Glutamatergic neuron (in vitro differentiated cells): ENCODE measurements at places on chromosomes 1 and 21.

DNA sequence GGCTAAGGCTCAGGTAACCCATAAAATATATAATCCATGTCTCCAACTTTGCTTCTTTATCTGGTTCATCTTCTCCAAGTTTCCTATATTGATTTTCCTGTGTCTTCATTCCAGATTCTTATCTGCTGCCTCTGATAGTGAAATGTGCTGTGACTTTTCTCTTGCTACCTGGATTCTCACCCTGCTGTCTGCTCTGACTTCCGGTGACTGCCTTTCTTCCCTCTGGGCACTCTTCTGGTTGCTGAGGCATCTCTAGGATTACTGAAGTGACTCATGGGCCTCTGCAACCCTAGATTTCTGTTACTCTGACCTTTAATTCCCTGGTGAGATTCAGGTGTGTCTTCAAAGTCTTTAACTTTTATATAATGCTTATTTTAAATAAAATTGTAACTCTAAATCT is 46.9 kb downstream of the GIPC2 start:
- H3K4me1 ChIP-seq = no peaks in the 10 kb centered on the region
- no peaks in the 10 kb centered on the region for H3K27me3 ChIP-seq
- no peaks in the 10 kb centered on the region for H3K36me3 ChIP-seq

- peaks cover 13% of the 10 kb centered on the region for H3K4me1 ChIP-seq
- peaks cover 6% of the 10 kb centered on the region for H3K27me3 ChIP-seq
- no peak overlapping the region for H3K27ac ChIP-seq
- no peaks in the 10 kb centered on the region for H3K36me3 ChIP-seq
- DNase-seq = no peak
Observed at GRCh38 chr1:234476172-234476571, 2.8 kb downstream of the TARBP1 start.

DNA sequence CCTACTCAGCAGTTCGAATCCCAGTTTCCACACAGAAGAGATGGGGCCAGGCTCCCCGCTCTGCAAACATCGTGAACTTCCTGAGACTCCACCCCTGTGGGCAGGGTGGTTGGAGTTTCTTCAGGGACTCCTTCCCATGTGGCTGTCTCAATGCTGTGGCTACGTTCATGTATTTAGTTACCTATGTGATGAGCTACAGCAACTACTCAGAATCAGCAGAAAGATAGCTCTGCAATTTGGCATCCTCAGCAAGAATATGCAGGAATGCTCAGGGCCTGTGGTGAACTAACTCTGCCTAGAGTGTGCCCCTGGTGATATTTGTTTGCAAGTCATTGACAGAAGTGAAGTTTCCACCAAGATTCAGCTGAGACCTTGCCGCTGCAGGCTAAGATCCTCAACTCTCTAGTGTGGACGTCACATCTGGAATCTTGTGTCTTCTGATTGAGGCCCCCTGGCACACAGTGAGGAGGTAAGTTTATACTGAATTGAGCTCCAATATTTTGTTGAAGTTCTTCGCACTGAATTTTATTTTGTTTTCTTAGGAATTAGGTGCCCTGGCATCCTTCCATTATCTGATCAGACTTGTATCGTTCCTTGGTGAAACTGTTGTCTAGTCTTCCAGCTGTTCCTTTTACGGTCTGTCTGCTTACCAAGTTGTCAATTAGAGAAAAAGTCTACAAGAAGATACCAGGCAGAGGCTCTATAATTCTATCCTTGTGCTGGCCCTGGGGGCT is 8.2 kb upstream of the GLRX2 start:
- H3K4me1 ChIP-seq = no peaks in the 10 kb centered on the region
- no peak overlapping the region for H3K4me3 ChIP-seq
- no peaks in the 10 kb centered on the region for H3K36me3 ChIP-seq
- DNase-seq = no peak

DNA sequence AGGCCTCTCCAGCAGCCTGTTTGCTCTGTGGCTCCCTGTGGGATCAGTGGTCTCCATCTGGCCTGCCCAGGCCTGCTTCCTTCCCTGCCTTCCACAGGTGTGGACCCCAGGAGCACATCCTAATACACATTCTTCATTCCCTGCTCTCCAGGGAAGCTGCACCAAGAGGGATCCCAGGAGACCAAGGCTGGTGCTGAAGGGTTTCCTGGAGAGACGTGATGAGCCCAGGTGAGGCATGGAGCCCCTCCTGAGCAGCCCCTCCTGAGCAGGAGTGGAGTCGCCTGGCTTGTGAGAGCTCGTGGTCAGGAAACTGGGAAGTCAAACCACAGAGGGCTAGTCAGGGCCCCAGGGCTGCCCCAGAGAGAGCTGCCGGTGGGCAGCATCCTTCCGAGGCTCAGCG is 561.4 kb downstream of the MATN1 start:
- no peak overlapping the region for H3K4me3 ChIP-seq
- H3K27me3 ChIP-seq = peaks cover 7% of the 10 kb centered on the region
- no peaks in the 10 kb centered on the region for H3K36me3 ChIP-seq
- no peak overlapping the region for H3K27ac ChIP-seq
- DNase-seq = no peak
- peaks cover 13% of the 10 kb centered on the region for H3K4me1 ChIP-seq

DNA sequence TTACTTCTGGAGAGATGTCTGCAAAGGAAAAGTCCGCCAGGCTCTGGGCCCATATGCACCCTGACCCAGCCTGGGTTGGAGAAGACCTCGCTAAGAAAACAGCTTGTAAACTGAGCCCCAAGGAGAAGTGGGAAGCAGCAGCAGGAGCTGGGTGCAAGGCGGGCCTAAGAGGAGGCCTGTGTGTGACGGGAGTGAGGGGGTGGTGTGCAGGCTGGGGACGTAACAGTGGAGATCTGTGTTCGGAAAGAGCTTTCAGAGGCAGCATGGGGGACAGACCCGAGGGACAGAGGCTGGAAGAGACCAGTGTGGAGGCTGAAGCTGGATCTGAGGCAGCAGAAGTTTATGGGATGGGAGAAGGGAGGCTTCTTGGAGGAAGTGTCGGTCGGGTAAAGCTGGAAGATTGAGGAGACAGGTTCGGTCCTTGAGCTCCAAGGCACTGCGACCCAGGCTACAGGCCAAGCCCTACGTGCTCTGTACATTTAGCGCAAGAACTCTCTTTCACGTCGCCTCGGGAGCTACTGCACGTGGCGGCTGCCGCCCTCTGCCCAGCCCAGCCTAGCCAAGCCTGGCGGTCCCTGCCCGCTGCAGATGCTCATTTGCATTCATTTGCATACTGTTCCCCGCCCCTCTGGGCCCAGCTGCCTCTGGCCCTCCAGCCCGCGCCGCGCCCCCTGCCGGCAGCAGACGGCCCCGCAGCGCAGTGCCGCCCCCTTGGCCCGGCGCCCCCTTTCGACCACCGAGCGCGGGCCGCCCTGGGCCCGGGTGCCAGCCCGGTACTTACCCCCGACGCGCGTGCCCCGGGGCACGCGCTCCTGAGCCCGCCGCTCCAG is 6.3 kb downstream of the HPCA start:
- peaks cover 13% of the 10 kb centered on the region for H3K27me3 ChIP-seq
- H3K27ac ChIP-seq = peak overlapping the region; percentile 67
- H3K4me1 ChIP-seq = peaks cover 28% of the 10 kb centered on the region
- peak; percentile 91 for DNase-seq
- H3K36me3 ChIP-seq = peaks cover 7% of the 10 kb centered on the region

- H3K27ac ChIP-seq = no peak overlapping the region
- H3K4me3 ChIP-seq = no peak overlapping the region
- peaks cover 3% of the 10 kb centered on the region for H3K4me1 ChIP-seq
- H3K36me3 ChIP-seq = no peaks in the 10 kb centered on the region
Observed at GRCh38 chr21:39175154-39175553, 8.1 kb downstream of the PSMG1 start.

DNA sequence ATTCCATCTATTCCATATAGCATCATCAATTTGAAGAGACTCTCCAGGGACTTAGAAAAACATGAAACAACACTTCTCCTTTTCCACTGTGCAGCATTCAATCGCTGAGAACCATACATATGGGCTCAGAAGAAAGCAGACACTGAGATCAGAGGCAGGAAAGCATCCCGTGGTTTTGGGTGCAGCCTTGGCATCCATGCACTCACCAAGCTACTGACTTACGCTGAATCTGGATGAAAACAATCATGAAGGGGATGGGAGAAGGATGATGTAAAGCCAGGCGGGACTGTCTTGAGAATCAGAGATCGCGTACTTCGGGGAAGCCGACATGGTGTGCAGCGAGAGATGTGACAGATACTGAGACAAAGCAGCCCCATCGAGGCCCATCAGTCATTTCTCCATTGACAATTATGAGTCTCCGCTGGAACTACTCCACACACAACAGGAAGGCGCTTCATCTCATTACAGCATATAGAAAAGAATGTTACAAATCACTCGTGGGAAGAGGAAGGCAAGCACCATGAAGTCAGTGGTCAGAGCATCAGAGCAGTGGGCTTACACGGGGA is 2.3 kb upstream of the TIAM1 start:
- H3K4me3 ChIP-seq = no peak overlapping the region
- H3K27me3 ChIP-seq = no peaks in the 10 kb centered on the region
- DNase-seq = no peak
- H3K4me1 ChIP-seq = peaks cover 2% of the 10 kb centered on the region
- no peaks in the 10 kb centered on the region for H3K36me3 ChIP-seq

DNA sequence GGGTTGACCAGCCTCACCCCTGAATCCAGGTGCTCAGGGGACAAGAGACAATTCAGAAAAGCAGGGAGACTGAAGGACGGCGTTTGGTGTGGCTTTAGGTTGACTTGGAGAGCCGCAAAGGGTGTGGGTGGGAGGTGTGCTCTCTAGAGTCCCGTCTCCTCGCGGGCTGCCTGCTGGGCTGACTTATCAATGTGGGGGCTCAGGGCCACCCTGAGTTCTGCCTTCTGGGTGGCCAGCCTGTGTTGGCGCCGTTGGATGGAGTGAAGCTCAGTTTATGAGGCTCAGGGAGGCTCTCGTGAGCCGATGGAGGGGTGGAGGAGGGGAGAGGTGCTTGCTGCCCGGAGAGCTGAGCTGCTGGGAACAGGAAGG is 13.0 kb downstream of the GPR137B start:
- H3K36me3 ChIP-seq = no peaks in the 10 kb centered on the region
- peak overlapping the region; percentile 37 for H3K4me3 ChIP-seq
- no peak for DNase-seq
- peaks cover 41% of the 10 kb centered on the region for H3K4me1 ChIP-seq
- no peak overlapping the region for H3K27ac ChIP-seq

DNA sequence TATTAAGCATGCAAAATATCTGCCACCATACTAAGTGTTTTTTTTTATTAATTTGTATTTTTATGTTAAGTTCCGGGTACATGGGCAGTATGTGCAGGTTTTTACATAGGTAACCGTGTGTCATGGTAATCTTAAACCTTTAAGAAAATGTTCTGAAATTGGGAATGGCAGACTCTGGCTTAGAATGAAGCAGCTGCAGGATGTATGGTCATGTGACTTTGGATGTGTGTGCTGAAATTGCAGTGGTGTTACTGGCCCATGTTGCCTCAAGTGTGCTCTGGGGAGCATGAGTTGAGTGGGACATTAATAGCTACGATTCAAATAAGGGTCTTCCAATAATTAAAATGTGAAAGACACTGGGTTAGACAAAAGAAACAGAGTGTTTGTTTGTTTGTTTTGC is 6.7 kb downstream of the GRIK1 start:
- H3K4me1 ChIP-seq = peaks cover 6% of the 10 kb centered on the region
- H3K36me3 ChIP-seq = no peaks in the 10 kb centered on the region
- no peak overlapping the region for H3K4me3 ChIP-seq
- no peak overlapping the region for H3K27ac ChIP-seq
- no peak for DNase-seq
- no peaks in the 10 kb centered on the region for H3K27me3 ChIP-seq

GRCh38 chr1:227543283-227544066 is 19.9 kb upstream of the ZNF678 start:
- peak overlapping the region; percentile 75 for H3K4me3 ChIP-seq
- DNase-seq = no peak
- H3K36me3 ChIP-seq = no peaks in the 10 kb centered on the region

DNA sequence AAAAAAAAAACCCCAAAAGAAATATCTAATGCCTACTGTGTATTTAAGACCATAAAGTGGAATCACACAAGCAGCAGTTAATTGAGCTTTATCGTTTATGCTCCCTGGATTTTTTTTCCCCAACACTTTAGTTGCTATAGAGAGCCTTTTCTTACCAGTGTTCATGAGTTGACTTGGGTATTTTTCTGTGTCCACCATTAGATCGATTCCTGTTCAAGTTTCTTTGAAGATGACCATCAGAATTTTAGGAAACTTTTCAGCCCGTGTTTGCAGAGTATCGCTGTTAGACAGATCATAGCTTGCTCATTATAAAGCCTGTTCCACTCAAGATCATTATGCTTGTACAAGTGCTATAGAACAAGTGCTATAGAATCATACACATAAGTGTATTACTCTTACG is 1.5 kb downstream of the RALGPS2 start:
- peaks cover 9% of the 10 kb centered on the region for H3K27me3 ChIP-seq
- no peaks in the 10 kb centered on the region for H3K36me3 ChIP-seq
- H3K4me3 ChIP-seq = peak overlapping the region; percentile 93
- DNase-seq = no peak

- H3K4me1 ChIP-seq = peaks cover 10% of the 10 kb centered on the region
- no peak overlapping the region for H3K4me3 ChIP-seq
- H3K27me3 ChIP-seq = peaks cover 2% of the 10 kb centered on the region
- H3K36me3 ChIP-seq = no peaks in the 10 kb centered on the region
- H3K27ac ChIP-seq = no peak overlapping the region
Observed at GRCh38 chr1:40715491-40716059, 24.1 kb downstream of the NFYC start.
